A549 treated with GW870086 at 1 μM for 4 hours (cell line): ENCODE measurements at places on chromosomes 16 and 17. TPM values are rescaled to one million over a fixed set of nuclear protein-coding genes. Genes with fewer than 3 reads are reported as not detected.

PIPOX gene
- 0.19 to 0.21 TPM (median 0.19 TPM) in 3 of 5 replicates, not detected in the others for total RNA-seq

OTOP2 gene
- total RNA-seq: 0.13 TPM in 1 of 5 replicates, not detected in the others

GUCY2D gene
- 0.24 to 0.34 TPM in 2 of 5 replicates, not detected in the others for total RNA-seq

ZG16 gene
- total RNA-seq: not detected in 5 replicates

SHISA6 gene
- total RNA-seq: not detected in 5 replicates

TMEM220 gene
- total RNA-seq: 2.8 to 4.2 TPM (median 3.1 TPM) in 5 replicates

CHP2 gene
- total RNA-seq: not detected in 5 replicates

SCGB1C2 gene
- not detected in 5 replicates for total RNA-seq

TMEM98 gene
- 44.8 to 51.1 TPM (median 47.5 TPM) in 5 replicates for total RNA-seq

OR1A1 gene
- not detected in 5 replicates for total RNA-seq

IRX6 gene
- not detected in 5 replicates for total RNA-seq

STARD3 gene
- 52.3 to 59.0 TPM (median 54.0 TPM) in 5 replicates for total RNA-seq

SSTR5 gene
- total RNA-seq: 0.47 to 1.6 TPM (median 0.69 TPM) in 5 replicates

CBX8 gene
- total RNA-seq: 10.9 to 17.4 TPM (median 16.1 TPM) in 5 replicates

CD300C gene
- 0.18 to 0.35 TPM (median 0.22 TPM) in 5 replicates for total RNA-seq

CFAP97D1 gene
- total RNA-seq: 0.03 TPM in 1 of 5 replicates, not detected in the others

LGALS9B gene
- total RNA-seq: not detected in 5 replicates

CARD14 gene
- total RNA-seq: 0.12 to 0.43 TPM (median 0.34 TPM) in 5 replicates

ABCC3 gene
- total RNA-seq: 116 to 158 TPM (median 140 TPM) in 5 replicates

RCVRN gene
- not detected in 5 replicates for total RNA-seq

METRN gene
- 82.0 to 226 TPM (median 208 TPM) in 5 replicates for total RNA-seq

YPEL2 gene
- total RNA-seq: 1.9 to 3.7 TPM (median 3.4 TPM) in 5 replicates

CMTM3 gene
- 95.2 to 106 TPM (median 102 TPM) in 5 replicates for total RNA-seq

HOXB4 gene
- total RNA-seq: 0.07 to 0.13 TPM (median 0.11 TPM) in 4 of 5 replicates, not detected in the other

KRTAP2-2 gene
- total RNA-seq: not detected in 5 replicates

CES3 gene
- 1.8 to 2.5 TPM (median 2.3 TPM) in 5 replicates for total RNA-seq

CSH2 gene
- not detected in 5 replicates for total RNA-seq

BICDL2 gene
- total RNA-seq: not detected in 5 replicates

EME1 gene
- 12.7 to 15.9 TPM (median 14.4 TPM) in 5 replicates for total RNA-seq

SLFN12L gene
- total RNA-seq: 0.09 TPM in 1 of 5 replicates, not detected in the others
